ENCODE measurements at places on chromosomes 16 and 17. TPM values are rescaled to one million over a fixed set of nuclear protein-coding genes. Genes with fewer than 3 reads are reported as not detected.

The CPHXL gene
- not detected for total RNA-seq

The ATP5PD gene
- 153 TPM for total RNA-seq

The LONP2 gene
- 65.1 TPM for total RNA-seq

The TCAP gene
- 20.7 TPM for total RNA-seq

The CBFA2T3 gene
- total RNA-seq, result 1.7 TPM

The ACSM2A gene
- 0.10 TPM for total RNA-seq
